ENCODE measurements at places on chromosomes 11 and 22. TPM values are rescaled to one million over a fixed set of nuclear protein-coding genes. Genes with fewer than 3 reads are reported as not detected.

- DNase-seq: no peak
These were observed 56.2 kb upstream of the SC5D start for GRCh38 chr11:121236115-121237001.

GRCh38 chr11:111840143-111840542, 31.2 kb downstream of the ALG9 start:
- DNase-seq: no peak

DNA sequence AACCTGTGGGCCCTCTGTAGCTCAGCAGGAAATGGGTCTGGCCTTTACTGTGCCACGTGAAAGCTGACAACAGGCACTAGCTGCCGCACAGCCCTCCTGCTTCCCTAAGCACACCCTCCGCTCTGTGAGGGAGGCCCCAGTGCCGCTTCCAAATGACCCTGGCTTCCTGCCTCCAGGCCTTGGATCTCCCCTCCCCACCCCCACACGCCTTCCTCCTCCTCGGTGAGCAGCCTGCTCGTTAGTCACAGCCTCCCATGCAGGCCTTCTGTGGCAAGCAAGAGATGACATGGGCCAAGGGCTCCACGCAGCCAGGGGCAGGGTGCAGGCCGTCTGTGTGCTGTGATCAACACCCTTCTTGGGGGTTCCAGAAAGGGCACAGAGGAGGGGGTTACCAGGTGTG, 15.3 kb upstream of the RASL10A start:
- DNase-seq: no peak

GRCh38 chr11:10453261-10453660, 1.8 kb upstream of the AMPD3 start:
- no peak for DNase-seq

DNA sequence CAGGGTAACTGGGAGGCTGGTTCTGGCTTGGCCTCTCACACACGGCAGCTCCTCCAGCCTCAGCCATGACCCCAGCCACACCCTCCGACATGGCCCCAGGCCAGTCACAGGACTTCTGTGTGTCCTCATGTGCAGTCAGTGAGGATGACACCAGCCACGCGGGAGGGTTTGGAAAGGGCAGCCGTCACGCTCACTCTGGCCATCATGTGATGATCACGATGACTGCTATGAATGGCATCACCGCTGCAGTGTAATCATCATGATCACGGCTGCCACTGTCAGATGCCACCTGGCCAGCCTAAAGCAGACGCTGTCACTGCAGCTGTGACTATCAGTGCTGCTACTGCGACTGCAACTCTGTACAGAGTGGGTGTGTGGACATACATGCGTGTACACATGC, 640.9 kb downstream of the BRD1 start:
- DNase-seq: no peak

DNA sequence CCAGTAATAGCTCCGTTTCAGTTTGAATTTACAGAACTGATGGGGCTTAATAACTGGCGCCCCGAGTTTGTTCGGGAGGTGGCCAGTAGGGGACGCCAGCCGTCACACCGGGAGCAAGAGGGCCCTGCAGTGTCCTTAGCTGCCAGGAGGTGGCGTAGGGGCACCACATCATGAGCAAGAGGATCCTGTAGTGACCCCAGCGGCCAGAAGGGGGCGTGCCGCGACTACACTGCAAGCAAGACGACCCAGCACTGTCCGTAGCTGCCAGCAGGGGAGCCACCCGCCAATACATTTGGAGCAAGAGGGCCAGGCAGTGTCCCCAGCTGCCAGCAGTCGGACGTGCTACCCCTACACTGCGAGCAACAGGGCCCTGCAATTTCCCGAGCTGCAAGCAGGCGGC, 663.7 kb upstream of the B3GAT1 start:
- no peak for DNase-seq

- no peak for DNase-seq
These were observed 350.6 kb downstream of the OPCML start for GRCh38 chr11:133181667-133182066.

- DNase-seq: no peak
These were observed 3.2 kb upstream of the PTDSS2 start for GRCh38 chr11:446891-447290.

LRRC4C gene
- 2.4 TPM for polyA plus RNA-seq

AASDHPPT gene
- polyA plus RNA-seq: 64.6 TPM

ALDH3B2 gene
- polyA plus RNA-seq: not detected

KRTAP5-7 gene
- polyA plus RNA-seq: not detected

Data from muscle of arm (tissue), 14 donors.